ENCODE measurements at places on chromosomes 16 and 17.

DNA sequence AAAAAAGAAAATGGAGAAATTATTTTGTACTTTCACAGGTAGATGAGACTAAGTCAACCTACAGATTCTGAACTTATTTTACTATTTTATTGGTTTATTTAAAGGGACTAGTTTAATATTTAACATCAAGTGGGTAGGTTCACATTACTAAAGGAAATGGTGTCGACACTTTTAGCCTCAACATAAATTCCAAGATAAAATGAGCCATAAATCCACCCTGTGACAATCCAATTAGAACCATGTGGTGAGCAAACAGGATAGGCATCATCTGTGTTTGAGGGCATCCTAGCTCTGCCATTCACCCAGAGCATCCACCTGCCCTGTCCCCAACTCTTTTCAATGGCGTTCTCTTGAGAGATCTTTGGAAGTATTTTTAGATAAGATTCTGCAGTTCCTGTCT, 92.8 kb upstream of the PMFBP1 start:
- DNase-seq: no peak

GRCh38 chr17:27078296-27078695, 215.6 kb upstream of the WSB1 start:
- DNase-seq: no peak

GRCh38 chr17:15894258-15894657, 50.7 kb upstream of the ADORA2B start:
- no peak for DNase-seq

DNA sequence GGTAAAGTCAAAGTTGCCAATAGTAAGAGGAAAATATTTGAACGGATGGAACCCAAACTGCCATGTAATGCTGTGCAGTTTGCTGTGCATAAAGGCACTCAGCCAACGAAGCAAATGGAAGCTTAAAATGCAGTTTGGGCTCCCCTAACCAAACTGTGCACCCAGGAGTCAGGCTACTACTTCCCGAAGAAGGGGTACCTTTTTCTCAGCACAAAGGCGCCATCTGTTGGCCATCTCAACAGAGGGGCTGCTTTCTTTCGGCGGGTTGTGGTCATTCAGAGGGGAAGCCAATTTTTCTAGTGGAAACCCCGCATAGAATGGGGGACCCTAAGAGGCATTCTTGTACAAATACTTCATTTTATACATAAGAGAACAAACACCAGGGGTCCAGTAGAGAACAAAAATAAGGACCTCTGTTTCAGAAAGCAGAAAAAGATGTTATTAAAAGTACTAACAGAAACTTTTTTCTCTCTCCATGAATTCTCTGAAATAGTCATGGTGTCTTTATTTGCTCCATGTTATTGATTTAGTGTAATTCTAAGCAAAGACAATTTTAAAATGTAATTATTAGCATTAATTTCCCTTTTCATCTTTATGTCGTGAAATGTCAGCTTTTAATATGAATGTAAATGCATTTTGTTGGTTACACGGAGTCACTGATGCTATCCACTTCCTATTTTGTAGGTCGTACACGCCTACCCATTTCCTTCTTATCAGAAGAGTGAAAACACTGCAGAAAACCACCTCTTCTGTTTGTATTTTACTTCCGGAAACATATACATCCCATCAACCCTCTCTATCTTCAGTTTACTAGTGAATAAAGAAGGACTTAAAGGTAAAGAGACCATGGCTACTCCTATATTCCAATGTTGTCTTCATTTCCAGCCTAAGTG, 453.3 kb downstream of the KCNJ2 start:
- DNase-seq: peak; percentile 62

DNA sequence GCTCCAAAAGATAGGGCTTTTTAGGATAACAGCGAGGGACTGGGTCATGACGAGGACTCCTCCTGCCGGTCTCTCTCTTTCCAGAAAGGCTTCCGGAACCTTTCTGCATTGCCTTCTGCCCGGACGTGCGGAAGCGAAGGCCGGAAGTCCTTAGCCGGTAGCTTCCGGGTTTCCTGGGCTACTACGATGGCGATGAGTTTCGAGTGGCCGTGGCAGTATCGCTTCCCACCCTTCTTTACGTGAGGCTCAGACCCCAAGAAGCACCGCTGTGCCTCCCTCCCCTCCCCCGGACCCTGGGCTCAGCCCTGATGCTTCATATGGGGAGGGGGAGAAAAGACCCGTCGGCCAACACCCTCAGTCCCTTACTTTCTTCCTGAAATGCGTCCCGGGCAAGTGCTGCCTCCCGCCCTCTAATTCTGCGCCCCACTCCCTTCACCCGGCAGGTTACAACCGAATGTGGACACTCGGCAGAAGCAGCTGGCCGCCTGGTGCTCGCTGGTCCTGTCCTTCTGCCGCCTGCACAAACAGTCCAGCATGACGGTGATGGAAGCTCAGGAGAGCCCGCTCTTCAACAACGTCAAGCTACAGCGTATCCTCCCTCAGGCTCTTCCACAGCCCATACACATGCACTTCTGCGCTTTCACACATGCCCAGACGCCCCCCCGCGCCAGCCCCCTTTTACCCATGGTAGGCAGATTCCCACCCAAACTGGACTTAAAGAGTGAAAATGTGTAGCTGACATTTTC, at the start of gene VPS25:
Gene VPS25, plus strand, starts transcription at position 160 of the 746 bp plus-strand sequence. Its CDS starts 27 bp downstream, at position 187.
- DNase-seq: peak; percentile 72

- DNase-seq: no peak
Measured at GRCh38 chr17:50346313-50347116, 589 bp downstream of the XYLT2 start.

DNA sequence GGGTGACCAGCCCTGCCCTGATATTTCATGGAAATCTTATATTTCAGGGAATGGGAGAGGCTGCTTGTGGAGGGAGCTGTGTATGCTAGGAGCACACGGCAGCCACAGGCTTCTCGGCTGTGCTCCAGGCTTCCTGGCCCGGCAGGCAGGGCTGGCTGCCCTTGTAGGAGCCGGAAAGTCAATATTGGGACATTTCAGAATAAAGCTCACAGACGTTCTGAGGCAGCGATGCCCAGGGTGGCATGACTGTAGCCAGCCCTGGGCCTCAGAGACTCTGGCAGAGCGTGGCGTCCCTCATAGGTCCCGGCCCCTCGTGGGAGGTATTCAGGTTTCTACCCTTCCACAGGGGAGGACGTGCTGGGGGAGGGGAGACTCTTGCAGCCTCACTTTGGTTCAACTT, 65.7 kb downstream of the BANP start:
- DNase-seq: no peak

GRCh38 chr17:63412234-63412633, 33.9 kb downstream of the CYB561 start:
- DNase-seq: no peak

- DNase-seq: no peak
Measured at GRCh38 chr16:53445534-53445933, 11.3 kb downstream of the RBL2 start.

DNA sequence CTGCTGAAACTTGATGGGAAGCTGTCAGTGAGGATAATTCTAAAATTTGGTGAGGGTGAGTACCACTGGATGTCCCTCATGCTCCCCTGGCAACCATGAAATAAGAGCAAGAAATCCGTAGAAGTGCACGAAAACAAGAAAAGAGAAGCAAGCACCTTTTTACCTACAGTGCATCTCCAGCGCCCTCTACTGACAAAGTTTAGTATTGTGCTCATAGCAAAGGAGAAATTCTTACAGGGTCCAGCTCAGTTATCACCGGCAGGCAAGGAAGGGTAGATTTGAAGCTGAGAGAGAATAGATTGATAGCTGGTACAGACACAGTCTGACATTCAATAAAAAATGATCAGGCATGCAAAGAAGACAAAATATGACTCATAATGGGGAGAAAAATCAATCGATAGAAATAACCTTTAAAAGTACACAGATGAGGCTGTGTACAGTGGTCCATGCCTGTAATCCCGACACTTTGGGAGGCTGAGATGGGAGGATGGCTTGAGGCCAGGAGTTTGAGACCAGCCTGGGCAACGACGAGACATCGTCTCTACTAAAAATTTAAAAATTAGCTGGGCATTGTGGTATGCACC, 28.3 kb upstream of the TEX2 start:
- no peak for DNase-seq

DNA sequence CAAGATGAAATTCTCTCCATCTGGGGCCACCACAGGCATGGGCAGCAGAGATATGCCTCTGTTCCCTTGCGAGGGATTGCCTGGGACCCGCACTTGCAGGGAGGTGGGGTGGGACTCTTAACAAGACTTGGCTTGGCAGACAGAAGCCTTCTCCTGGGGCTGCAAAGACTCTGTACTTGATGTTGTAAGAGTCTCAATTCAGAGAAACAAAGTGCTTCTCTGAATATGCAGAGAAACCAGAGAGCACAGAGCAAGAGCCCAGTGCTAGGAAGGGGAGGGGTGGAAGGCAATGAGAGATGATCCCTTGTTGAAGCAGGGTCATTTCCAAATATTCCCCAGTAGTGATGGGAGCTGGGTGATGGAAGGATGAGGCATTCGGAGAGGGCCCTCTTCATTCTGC, 2.2 kb downstream of the MMP28 start:
- DNase-seq: no peak

DNA sequence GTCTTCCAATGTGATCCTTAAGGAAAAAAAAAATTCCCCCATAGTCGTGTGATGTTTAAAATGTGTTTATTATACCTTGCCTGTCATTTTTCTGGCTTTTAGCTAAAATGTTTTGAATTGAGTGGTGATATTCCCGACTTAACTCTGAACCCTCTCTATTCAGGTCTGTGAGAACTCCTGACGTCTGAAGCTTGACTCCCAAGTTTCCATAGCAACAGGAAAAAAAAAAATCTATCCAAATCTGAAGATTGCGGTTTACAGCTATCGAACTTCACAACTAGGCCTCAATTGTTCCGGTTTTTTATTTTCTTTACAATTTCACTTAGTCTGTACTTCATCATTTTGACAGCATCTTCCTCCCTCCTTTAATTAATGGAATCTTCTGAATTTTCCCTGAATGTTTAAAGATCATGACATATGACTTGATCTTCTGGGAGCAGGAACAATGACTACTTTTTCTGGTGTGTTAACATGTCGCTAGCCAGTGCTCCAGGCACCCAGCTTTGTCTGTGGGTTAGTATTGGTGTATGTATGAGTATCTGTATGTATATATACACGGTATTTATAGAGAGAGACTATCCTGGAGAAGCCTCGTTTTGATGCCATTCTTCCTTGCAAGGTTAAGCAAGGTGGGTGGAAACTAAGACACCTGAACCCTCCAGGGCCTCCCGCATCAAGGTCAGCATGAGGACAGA, 12.8 kb upstream of the HSBP1 start:
- no peak for DNase-seq

- DNase-seq: no peak
Measured at GRCh38 chr16:89892055-89892630, 18.8 kb downstream of the TCF25 start.

DNA sequence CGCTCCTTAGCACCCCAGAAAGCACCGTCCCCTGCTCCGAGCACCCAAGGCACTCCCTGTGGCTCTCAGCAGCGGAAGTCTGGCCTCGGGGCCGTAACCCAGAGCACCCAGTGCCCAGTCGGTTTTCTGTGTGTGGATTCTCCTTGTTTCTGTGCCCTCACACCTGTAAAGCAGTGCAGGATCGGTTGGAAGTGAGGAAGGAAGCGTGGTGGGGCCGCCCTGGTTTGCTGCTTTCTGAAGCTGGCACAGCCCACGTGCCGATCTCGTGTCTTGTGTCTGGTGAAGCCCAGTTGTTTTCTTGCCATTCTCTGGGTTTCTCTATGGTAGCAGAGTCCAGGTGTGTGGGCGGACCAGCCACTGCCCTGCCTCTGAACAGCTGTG, 3.7 kb downstream of the ACSF3 start:
- no peak for DNase-seq

- DNase-seq: no peak
Measured at GRCh38 chr16:52526116-52526828, 20.7 kb downstream of the TOX3 start.

- no peak for DNase-seq
Measured at GRCh38 chr17:20314834-20315233, 152.5 kb downstream of the LGALS9B start.

GRCh38 chr17:36943250-36944191, 5.2 kb upstream of the AATF start:
- no peak for DNase-seq

DNA sequence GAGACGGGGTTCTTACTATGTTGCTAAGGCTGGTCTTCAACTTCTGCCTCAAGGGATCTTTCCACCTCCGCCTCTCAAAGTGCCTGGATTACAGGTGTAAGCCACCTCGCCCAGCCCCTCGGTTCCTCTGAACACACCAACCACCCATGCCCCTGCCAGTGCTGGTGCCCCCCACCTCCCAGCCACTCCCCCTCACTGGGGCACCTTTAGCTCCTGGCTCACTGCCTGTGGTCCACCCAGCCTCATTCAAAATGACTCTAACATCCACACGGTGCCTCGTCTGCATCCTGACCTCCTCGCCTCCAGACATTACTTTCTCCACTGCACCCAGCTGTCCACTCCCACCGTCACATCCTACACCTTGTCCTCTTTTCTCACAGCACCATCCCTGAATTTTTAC, 55.3 kb downstream of the ARHGAP27 start:
- no peak for DNase-seq

GRCh38 chr16:75193730-75194444, 13.1 kb downstream of the CTRB2 start:
- no peak for DNase-seq

- DNase-seq: no peak
Measured at GRCh38 chr16:13997526-13997925, 73.6 kb upstream of the MRTFB start.

- peak; percentile 23 for DNase-seq
Measured at GRCh38 chr16:79768276-79768970, 167.9 kb upstream of the MAF start.

DNA sequence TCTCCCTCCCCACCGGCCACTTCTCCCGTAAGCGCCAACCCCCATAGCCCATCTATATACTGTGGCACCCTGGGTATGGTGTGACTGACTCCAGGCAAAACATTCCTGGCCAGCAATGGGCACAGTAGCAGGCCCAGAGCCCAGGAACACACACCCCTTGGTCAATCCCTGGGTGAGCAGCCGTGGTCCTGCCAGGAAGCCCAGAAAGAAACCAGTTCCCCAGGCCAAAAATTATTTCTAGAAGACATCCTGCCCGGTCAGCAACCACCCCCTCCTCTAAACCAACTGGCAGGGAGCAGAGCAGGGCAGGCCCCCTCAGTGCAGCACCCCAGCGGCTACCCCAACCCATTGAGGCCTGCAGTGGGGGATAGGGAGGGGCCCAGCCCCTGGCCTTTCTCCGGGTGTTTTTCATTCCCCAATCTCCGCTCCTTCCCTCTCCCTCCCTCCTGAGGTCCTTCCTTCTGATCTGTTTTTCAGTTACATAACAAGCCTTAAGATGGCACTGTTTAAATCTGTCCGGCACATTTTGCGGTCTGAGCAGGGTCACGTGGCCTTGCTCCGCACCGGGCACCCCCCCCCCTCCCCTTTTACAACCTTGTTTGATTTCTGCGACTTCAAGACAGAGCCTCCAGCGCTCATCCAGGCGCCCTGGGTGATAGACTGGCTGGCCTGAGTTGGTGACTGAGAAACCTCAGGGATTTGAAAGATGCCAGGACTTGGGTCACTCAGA, 2.0 kb downstream of the NPTX1 start:
- no peak for DNase-seq

- no peak for DNase-seq
Measured at GRCh38 chr17:76493505-76494167, 7.6 kb downstream of the RHBDF2 start.

GRCh38 chr17:36066365-36066985, 2.4 kb downstream of the CCL18 start:
- no peak for DNase-seq

GRCh38 chr16:66342294-66342900, 24.1 kb upstream of the CDH5 start:
- no peak for DNase-seq
